ENCODE measurements at places on chromosomes 2 and 18.

DNA sequence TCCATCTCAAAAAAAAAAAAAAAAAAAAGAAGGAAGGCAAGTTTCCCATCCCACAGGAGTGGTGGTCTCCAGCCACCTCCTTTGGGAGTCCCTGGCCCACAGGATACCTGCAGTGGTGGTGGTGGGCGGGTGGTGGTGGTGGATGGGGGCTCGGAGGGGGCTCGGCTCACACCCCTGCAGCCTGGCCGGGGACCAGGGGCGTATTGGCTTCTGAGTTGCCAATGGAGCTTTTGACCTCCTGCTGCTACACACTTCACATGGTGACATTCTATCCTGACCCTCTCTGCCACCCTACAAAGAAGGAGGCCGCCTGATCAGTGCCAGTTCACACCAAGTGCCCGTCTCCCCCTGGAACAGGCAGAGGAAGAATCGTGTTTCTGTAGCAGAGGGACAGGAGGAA is 119.6 kb downstream of the NFATC1 start:
- DNase-seq, result no peak

DNA sequence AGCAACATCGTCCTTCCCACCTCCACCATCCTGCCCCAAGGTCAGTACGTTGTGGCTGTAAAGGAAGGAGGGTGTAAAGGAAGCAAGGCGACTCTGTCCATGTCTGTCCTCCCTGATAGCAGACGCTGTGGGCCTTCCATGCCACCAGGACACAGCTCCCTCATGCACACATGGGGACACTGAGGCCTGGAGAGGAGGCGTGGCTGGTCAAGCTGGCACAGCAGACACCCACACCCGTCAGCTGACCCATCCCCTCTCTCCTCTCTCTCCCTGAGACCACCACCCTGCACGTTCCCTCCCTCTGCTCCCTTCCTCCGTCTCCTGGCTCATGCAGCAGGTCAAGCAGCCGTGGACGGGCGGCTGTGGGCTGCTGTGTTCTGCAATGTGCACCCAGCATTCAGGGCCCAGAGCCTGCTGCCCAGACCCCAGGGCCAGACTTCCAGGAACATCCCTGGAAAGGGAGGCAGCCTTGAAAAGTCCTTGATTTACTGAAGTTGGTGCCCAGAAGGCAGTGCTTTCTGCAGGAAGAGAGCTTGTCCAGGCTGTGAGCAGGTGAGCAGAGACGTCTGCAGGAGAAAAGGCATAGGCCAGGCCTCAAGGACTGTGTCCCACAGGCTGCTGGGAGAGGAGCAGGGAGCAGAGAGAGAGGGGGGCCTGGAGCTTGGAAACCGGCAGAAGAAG is 133.6 kb downstream of the DDX1 start:
- no peak for DNase-seq

DNA sequence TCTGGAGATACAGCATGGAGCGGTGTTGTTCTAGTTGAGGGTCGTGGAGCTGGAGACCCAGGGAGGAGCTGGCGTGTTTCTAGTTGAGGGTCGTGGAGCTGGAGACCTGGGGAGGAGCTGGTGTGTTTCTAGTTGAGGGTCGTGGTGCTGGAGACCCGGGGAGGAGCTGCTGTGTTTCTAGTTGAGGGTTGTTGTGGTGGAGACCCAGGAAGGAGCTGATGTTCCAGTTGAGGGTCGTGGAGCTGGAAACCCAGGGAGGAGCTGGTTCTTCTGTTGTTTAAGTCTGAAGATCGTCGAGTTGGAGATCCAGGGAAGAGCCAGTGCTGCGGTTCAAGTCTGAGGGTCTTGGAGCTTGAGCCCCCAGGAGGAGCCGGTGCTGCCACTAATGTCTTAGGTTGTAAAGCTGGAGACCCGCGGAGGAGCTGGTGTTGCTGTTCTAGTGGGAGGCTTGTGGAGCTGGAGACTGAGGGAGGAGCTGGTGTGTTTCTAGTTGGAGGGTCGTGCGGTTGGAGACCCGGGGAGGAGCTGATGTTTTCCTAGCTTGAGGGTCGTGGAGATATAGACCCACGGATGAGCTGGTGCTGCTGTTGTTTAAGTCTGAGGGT is 155.3 kb downstream of the RTP5 start:
- no peak for DNase-seq

DNA sequence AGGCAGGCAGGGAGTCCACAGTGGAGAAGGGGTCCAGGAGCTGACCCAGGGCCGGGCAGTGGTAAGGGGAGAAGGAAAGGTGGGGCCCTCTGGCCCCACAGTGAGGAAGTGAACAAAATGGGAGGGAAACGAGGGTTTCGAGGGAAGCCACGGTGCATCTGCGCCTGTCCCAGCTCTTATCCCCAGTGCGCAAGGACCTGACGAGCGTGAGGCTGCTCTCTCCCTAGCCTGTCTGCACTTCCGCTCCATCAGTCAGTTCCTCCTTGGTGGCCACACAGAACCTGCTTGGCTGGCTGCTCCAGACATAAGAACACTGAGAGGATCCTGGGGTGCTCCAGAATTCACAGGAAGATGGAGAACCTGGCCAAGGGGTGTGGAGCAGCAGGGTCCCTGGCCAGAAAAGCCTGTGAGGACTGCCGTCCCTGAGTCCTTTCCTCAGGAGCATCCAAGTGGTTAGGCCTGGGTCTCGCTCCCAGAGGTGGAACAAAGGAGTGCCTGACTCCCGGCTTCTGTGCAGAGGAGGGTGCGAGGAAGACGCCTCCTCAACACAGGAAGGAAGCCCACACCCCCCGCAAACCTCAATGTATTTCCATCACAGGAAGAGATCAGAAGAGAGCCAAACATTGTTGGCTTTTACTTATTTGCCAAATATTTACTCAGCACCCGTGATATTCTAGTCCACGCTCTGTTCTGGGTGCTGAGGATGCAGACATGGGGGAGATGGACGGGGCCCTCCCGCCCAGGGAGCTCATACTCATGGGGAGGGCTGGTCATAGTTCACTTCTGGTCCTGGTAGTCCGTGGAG is 43.7 kb upstream of the SEMA4C start:
- peak; percentile 33 for DNase-seq

- no peak for DNase-seq
Measured at GRCh38 chr18:27636576-27637085, 451.5 kb upstream of the CHST9 start.

- no peak for DNase-seq
Measured at GRCh38 chr2:219595256-219595655, 2.4 kb upstream of the STK11IP start.

DNA sequence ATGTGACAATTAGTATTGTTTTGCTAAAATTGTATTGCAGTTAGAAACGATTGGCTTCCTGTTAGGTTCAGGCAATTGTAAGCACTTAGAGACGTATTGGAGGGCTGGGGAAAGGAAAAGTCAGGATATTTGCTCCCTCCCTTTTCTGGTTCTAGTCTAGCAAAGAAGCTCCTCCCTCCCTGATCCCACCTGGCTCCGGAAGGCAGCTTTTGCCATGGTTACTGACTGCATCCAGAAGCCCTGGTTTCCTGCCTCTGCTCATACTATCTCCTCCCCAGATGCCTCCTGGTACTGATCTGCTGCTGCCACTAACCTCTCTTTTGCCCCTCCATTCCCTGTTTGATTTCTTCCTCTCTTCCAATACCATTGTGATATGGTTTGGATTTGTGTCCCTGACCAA is 275.9 kb downstream of the MREG start:
- no peak for DNase-seq

GRCh38 chr2:163637871-163638270 is 97.9 kb downstream of the FIGN start:
- DNase-seq, result no peak

- DNase-seq, result no peak
Measured at GRCh38 chr18:49048396-49049020, 97.7 kb upstream of the SMAD7 start.

DNA sequence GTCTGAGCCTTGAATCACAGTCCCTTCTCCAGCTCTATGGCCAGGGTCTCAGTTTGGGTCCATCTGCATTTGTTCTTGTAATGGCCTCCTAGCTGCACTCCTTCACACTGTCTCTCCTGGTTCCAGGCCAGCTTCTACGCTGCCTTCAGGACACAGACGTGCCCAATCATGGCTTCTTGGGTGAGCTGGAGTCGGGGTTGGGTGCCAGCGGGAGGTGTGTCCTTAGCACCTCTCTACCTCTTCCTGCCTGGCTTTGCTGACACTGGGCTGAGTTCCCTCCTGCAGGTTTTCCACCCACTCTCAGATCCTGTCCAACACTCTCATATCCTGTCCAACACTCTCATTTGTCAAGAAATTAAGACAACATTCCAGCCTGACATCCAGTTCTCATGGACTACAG is 9.6 kb downstream of the TRPM8 start:
- DNase-seq, result no peak

GRCh38 chr2:41475959-41476358 is 571.9 kb upstream of the PKDCC start:
- no peak for DNase-seq

GRCh38 chr2:9085353-9085752 is 81.9 kb upstream of the MBOAT2 start:
- DNase-seq, result no peak

DNA sequence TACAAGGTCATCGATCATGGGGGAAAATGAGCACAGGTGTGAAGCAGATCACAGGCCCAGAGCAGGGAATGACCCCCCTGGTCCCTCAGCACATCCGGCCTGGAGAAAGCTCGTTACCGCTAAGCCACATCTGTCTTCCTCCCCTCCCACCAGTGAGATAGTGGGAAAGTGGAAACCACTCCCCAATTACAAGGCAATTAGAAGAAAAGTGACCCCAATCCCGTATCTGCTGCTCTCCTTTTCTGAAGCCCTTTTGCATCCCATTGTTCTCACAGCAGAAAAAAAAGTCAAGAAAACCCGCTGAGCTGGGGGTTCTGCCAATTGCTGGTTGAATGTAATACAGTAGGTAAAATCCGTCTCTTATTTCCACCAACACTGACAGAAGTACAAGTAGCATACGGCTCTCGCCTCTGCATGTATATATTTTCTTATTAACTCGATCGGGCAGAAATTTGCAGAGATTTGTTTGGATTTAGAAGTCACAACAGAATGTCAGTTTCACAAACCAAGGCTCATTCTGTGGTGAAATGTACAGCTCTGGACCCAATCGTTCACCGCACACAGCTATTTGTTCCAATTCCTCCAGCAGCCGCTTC is 287.0 kb downstream of the TCF4 start:
- DNase-seq, result no peak

DNA sequence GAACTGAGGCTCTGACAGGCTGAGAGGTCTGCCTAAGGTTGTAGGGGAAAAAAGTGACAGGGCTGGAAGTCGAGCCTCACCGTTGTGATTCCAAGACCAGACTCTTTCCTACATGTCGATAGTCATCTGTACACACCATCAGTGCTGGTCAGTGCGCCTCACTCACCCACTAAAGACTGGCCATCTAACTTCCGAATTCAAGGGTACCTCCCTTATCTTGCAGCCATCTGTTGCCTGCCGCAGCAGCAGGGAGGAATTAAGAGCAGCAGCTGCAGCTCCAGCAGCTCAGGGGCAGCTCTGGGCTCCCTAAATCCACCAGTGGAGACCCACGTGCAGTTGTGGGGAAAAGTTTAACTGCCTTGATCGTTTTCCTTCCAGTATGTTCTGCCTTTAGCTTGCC is 32.6 kb upstream of the GPR39 start:
- no peak for DNase-seq

- no peak for DNase-seq
Measured at GRCh38 chr2:13662055-13662454, 945.3 kb downstream of the TRIB2 start.

- DNase-seq, result no peak
Measured at GRCh38 chr2:9508931-9509330, 34.6 kb downstream of the IAH1 start.

DNA sequence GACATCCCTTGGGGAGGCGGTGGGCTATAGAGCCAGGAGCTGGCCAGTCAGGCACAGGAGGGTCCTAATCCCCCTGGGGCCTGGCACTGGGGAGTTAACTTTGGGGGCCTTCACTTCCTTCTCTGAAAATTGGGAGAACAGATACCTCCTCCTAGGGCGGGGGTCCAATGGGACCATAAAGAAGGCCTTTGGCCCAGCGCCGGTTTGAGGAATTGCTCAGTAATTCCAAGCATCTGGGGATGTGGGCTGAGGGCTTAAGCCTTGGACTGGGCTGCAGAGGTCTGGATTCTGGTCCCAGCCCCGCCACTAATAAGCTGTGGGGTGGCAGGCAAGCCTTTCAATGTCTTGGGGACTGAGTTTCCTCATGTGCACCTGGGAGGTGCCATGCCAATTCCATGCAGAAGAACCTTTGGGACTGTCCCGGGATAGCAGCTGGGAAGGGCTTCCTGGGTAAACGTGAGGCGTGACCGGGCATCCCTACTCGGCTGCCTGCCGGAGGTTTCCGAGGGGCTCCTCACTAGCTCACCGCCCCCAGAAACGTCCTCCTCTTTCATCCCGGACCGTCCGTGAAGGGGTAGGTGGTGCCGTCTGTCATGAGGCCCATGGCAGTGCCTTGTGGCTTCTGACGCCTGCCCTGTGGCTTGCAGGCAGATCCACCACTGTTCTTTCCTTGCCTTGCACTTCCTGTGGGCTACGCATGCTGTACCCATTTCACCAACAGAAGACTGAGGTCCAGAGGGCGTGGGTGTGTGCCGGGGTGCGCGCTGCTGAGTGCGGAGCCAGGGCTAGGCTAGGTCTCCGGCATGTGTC is 67.4 kb upstream of the HPCAL1 start:
- DNase-seq, result no peak

GRCh38 chr2:200695601-200696000 is 109.8 kb downstream of the AOX1 start:
- no peak for DNase-seq

DNA sequence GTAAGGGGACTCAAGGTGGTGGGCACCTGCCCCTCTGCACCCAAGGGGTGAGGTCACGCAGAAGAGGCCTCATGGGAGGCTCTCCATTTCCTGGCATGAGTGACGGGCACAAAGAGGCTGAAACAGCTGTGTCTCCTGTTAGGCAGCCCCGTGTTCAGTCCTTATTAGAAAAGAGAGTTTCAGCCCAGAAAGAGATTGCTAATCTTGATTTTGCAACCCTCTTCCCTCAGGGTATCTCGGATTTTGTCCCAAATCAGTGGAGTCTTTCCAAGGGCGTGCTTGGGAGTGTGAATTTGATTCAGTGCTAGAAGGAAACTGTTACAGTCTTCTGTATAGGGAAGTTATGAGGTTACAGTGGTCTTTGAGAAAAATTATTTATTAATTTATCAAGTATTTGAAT is 10.4 kb downstream of the TNFRSF11A start:
- no peak for DNase-seq

- DNase-seq, result no peak
Measured at GRCh38 chr2:170180031-170180566, 2.2 kb downstream of the MYO3B start.

DNA sequence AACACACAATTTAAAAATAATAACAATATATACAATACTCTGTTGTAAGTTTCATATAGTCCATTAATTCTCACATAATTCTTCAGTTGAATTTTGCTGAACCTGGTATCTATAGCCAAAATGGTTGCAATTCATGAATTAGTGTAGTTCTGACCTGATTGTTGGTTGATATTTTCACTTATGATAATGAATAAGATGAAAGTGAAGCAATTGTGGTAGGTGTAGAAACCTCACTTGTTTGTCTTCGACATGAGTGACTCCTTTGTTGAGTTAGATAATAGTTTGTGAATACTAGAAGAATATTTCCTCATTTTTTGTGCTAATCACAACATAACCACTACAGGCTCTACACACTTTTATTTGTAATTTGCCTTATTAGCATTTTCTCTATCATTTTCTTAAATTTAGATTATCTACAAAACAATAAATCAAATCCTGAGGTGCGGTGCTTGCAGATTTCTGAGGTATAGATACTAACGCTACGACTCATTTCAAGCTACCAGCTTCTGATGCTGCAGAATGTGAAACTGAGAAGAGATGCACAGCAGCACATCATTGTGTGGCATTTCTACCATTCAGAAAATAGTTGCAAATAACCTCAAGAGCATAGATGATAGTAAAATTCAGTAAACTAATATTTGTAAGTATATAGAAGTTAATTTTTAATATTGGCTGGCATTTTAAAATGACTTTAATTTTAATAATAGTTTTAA is 117.9 kb downstream of the KCNH7 start:
- DNase-seq, result no peak

Measured in T-helper 9 cell (primary cell).